ENCODE measurements at places on chromosomes 11 and 22.

- DNase-seq = no peak
These were observed 72.1 kb downstream of the C22orf31 start for GRCh38 chr22:28989484-28989883.

GRCh38 chr11:45333001-45333971, 47.1 kb upstream of the SYT13 start:
- DNase-seq = no peak

DNA sequence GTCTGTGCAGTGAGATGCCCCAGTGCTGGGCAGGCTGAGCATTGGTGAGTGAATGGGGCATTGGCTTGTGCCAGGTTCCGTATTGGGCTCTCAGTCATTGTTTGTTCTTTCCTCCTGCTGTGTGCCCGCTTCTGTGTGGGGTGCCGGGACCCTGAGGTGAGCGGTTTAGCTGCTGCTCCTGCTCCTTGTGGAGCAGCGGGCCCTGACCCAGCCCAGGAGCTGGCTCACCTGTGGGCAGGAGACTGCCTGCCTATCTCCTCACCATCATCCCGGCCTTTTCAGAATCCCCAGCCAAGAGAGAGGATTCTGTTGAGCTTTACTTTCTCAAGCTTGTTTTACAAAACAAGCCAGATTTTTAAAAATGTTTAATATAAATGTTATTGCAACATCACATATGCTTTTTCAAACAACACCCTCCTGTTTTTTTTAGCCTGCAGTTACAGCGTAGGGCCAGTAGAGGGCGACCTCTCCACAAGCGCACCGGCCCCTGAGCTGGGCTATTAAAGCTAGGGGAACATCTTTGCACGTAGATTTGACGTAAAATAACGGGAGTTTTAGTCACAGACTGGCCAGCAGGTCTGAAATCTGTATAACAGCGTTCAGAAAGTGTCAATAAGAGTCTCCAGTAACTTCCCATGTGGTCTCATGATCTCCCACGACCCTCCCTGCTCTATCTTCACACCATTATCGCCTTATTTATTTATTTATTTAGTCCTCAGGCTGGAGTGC, 25.1 kb upstream of the RELT start:
- DNase-seq = peak; percentile 21

DNA sequence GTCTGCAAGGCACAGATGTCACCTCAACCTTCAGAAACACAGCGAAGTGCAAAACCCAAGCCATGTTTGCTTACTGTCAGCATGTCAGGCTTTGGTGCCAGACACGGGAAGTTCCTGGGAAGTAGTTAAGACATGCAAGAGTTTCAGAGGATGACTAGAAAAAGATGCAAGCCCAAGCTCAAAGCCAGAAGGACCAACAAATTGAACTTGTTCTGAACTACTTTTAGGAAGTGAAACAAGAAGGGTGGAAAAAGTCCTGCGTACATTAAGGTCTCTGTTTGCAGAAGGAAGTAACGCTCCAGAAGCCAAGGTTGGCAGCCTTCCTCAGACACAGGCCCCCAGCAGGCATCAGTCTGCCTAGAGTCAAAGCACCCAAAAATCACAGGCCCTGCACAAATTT, 2.6 kb downstream of the AP1B1 start:
- no peak for DNase-seq

GRCh38 chr11:98456308-98456680, 564.5 kb upstream of the CNTN5 start:
- DNase-seq = no peak

DNA sequence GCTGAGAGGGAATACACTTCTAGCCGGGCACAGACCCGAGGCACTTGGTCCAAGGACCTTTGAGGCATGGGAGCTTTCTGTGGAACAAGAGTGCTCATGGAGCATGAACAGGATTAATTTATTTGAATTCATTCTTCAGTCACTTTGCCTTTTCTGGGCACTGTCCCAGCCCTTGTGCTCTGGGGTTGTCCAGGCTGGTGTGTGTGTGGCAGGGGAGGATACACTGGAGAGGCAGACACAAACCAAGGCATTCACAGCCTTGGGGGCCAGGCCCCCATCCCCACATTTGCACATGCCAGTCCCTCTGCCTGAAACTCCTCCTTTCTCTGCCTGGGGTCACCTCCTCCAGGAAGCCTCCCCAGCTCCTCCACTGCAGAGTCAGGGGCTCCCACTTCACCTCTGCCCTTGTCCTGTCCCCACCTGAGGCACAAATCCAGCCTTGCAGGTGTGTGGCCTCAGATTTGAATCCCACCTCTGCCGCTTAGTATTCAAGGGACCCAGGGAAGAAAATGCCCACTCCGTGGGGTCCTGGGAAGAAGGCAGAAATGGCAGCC, 55.5 kb downstream of the MYO7A start:
- DNase-seq = no peak

- DNase-seq = no peak
These were observed 51.3 kb downstream of the CACNA1I start for GRCh38 chr22:39621826-39622225.

DNA sequence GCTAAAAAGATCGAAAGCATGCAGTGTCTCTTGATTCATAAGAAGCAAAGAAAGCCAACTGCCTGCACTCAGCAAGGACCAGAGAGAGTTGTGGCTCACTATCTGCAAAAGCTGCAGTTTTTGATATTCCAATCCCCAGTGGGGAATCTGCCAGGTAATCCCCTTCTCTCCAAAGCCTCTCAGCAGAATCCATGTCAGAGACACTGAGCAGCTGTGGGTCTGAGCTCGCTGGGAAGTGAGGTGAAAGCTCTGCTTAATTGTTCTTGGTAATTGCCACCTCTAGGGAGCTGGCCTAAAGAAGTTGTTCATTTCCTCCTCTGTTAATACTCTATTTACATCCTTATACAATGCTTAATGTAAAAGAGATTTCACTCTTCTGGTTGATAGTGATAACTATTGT, 261.3 kb upstream of the LRRC4C start:
- DNase-seq = no peak

DNA sequence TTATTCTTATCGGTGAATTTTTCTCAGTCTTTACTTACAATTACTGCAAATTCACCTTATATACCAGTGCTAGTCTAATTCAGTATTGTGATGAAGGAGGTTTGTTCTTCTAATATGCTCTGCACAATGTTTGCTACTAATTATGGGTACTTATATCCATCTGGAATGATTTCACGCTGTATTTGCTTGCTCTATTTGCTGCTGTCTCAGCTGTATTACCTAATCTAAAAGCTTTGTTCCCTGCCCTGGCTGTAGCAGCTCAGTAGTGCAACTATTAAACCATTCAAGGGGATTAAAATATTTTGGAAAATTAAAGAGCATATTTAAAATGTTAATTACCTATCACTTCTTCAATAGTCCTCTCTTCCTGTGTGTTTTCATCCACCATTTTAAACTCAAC, 375.3 kb downstream of the LUZP2 start:
- DNase-seq = no peak

- no peak for DNase-seq
These were observed 126.0 kb downstream of the CTTN start for GRCh38 chr11:70524096-70524922.

- DNase-seq = no peak
These were observed 516.6 kb downstream of the FAM181B start for GRCh38 chr11:82216927-82217570.

- no peak for DNase-seq
These were observed 64.6 kb upstream of the LMO1 start for GRCh38 chr11:8328231-8328794.

DNA sequence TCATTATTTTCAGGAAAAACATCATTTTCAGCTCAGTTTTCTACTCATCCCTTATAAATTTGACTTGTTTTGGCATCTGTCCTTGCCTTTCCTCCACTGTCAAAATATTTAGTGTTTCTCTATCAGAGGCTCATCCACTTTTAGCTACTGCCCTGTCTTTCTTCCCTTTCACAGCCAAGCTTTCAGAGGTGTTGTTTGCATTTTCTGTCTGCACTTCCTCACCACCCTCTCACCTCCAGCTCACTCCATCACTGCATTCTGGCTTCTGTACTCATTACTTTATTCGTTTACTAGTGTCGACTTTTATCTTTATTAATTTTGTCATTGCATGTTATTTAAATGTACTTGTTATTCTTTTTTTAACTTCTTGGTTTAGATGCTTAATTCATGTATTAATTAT, 26.7 kb upstream of the NNMT start:
- no peak for DNase-seq

GRCh38 chr11:106167085-106167484, 89.6 kb downstream of the AASDHPPT start:
- no peak for DNase-seq

DNA sequence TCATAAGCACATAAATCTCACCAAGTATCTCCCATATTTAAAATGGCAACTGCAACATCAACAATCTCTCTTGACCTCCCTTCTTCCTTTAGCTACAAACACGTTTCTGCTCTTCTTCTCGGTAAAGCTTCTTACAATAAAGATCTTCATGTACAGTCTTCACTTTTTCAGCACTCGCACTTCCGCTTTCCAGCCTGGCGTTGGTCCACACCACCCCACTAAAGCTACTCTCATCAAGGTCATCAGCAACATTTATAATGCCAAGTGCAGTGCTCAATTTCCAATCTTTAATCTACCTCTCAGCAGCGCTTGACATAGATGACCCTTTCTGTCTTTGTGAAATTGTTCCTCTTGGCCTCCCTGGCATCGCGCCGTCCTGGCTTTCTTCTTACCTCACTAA, 33.6 kb downstream of the NTM start:
- no peak for DNase-seq

GRCh38 chr11:32510039-32510438, 73.6 kb upstream of the EIF3M start:
- DNase-seq = no peak

GRCh38 chr11:28383456-28383855, 275.3 kb downstream of the METTL15 start:
- no peak for DNase-seq

- no peak for DNase-seq
These were observed 32.5 kb downstream of the PLEKHA7 start for GRCh38 chr11:16981651-16982194.

GRCh38 chr11:102196816-102197215, 86.6 kb downstream of the YAP1 start:
- no peak for DNase-seq

DNA sequence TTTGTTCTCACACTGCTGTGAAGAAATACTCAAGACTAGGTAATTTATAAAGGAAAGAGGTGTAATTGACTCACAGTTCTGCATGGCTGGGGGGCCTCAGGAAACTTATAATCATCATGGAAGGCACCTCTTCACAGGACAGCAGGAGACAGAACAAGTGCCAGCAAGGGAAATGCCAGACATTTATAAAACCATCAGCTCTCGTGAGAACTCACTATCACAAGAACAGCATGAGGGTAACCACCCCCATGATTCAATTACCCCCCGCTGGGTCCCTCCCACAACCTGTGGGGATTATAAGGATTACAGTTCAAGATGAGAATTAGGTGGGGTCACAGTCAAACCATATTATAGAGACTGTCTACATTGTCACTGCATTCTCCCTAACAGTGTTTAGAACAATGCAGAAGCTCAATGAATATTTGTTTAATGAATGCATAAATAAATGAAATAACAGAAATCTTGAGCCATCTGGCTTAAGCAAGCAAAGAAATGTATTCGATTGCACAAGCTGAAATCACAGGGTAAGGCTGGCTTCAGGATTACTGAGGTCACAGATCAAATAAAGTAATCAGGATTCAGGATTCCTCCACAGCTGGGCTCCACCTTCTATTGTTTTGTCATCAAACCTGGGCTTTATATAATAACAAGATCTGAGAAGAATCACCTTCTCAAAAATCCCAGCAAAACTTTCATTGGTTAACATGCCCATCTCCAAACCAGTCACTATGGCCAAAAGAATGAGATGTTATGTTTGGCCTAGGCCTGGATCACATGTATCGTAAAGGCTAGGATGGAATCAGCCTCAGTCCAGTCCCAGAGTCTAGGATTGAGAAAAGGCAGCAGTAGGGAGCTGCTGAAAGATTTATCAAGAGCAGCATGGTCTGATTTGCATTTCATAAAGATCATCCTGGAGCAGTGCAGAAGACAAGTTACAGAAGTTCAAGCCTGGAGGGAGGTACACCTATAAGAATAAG, 137.8 kb upstream of the UBASH3B start:
- no peak for DNase-seq

- no peak for DNase-seq
These were observed 62.7 kb downstream of the DBX1 start for GRCh38 chr11:20097319-20098221.

GRCh38 chr22:37237371-37238268, 6.4 kb downstream of the RAC2 start:
- no peak for DNase-seq

DNA sequence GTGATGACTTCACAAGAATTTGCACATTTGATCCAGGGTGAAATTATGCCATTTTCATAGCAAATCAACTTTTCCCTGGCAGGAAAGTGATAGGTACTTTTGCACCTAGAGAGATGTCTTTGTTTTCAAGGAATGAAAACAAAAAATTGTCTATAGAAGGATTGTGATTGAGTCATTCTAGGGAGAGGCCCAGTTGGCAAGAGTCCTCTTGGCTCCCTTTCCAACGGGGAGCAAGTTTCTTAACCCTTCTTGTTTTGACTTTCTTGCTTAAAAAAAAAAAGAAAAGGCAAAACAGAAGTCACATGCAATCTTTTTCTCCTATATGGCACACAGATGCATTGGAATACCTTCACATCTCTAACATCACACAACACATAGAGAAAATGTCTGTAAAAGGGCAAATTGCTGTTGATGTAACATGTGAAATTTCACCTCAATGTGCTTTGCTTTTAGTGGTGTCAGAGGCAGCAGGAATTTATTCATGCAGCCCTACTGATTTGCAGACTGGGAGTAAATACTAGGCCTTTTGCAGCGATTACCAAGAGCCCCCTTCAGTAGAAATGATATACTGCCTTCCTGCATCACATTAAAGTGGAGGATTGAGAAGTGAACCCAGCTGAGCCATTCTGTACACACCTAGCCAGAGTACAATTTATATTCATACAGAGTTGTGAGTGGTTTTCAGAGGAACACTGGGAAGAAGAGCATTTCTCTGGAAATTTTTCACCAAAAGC, 290.7 kb upstream of the MPPED2 start:
- no peak for DNase-seq

GRCh38 chr11:77407613-77408012, 66.3 kb downstream of the PAK1 start:
- no peak for DNase-seq

- no peak for DNase-seq
These were observed 20.4 kb downstream of the C22orf23 start for GRCh38 chr22:37932821-37933578.

- DNase-seq = no peak
These were observed 695.7 kb downstream of the NELL1 start for GRCh38 chr11:21364866-21365624.

DNA sequence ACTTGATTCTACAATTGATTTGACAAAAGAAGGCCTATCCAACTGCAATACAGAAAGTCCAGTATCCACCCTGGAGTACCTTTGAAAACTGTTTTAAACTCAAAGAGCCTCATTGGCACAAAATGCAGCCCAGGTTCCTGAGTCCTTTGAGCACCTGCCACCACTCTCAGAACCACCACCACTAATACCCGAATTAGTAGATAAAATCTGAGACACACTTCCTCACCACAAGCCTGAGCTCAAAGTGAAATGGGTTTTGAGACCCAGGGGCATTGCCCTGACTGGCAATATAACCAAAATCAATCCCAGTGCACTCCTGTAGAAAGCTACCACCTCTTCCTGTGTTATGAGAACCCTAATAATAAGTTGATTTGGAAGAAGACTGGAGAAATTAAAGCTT, 215.7 kb downstream of the CSNK2A3 start:
- no peak for DNase-seq

- DNase-seq = no peak
These were observed 305.3 kb downstream of the KIRREL3 start for GRCh38 chr11:126695293-126695692.
